Cardiac fibroblast (primary cell): ENCODE measurements at places on chromosomes 5 and 9.

GRCh38 chr5:179762079-179762780, 29.6 kb downstream of the MAML1 start:
- DNase-seq, result peak; percentile 61

- no peak for DNase-seq
These were observed 96.9 kb downstream of the DENND1A start for GRCh38 chr9:123832858-123833650.

DNA sequence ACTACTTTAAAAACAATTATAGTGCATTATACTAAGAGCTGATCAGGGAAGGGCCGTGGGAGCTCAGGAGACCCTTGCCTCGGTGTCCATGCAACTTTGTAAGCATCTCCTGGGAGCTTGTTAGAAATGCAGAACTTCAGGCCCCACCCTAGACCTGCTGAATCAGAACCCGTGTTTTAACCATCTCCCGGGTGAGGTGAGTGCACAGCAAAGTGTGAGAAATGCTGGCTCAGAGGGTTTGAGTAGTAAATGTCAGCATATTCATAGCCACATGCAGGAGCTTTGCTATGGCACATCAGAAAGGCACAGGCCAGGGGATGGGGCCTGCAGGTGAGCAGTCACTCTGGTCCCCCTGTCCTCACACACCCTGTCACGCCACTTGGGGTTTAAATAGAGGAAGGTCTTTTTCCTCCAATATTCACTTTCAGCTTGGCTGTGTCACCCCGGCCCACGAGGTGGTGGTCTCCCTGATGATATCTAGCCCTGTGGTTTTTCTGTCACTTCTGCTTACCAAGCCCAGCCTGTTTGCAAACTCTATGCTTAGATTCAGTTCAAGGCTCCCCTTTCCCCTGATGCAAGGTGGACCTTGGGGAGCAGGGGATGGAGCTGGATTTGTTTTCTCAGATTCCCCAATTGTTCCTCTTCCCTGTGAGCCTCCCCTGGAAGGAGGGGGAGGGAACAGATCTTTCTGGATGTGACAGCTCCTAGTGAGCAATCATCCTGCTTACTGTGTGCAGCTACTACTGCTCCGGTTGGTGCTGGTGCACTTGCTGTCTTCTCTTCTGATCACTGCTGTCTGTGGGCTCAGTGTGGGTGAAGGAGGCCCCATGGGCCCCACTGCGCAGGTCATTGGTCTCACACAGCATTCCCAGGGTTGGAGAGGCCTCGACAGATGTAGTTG, 51.8 kb upstream of the TGFBR1 start:
- DNase-seq, result no peak

DNA sequence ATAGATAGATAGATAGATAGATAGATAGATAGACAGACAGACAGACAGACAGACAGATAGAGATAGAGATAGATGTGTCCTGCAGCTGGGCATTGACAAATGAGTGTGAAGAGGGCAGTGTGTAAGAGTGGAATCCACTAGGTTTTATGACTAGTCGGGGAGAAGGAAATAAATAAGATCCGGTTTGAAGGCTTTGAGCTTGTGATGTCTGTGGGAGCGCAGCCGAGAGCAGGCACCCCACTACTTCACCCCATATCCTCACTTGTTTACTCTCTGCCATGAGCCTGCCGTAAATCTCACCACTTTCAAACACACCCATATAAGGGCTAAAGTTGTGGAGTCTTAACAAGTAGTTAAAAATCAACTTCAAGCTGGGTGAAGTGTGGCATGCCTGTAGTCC, 1.4 kb upstream of the SUSD1 start:
- DNase-seq, result no peak

DNA sequence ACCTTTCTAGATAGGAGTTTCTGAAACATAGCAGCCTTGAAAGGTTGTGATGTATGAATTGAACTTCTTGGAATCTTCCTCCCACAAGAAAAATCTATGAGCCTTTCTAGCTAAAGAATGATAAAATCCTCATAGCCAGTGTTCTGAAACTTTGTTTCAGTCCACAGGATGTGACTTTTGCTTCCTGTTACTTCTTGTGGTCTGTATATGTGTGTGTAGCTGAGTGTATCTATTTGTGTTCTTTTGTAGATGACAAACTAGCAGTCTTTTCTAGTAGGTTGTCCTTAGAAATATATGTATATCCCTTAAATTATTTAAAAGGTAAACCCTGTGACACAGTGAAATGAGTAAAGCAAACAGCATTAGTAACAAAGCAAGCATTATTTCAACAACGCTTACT, 188.8 kb downstream of the MRPS30 start:
- DNase-seq, result no peak

- peak; percentile 72 for DNase-seq
These were observed 122.9 kb downstream of the OXCT1 start for GRCh38 chr5:41747301-41747700.

- no peak for DNase-seq
These were observed 10.0 kb downstream of the SLIT3 start for GRCh38 chr5:169290895-169291294.

GRCh38 chr9:96447406-96447805, 2.6 kb upstream of the HABP4 start:
- DNase-seq, result peak; percentile 14

DNA sequence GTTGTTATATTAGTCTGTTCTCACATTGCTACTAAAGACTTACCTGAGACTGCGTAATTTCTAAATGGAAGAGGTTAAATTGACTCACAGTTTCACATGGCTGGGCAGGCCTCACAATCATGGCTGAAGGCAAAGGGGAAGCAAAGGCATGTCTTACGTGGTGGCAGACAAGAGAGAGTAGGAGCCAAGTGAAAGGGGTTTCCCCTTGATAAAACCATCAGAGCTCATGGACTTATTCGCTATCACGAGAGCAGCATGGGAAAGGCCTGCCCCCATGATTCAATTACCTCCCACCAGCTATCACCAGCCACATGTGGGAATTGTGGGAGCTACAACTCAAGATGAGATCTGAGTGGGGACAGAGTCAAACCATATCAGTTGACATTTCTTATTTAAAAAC, 374.5 kb upstream of the RORB start:
- no peak for DNase-seq

- DNase-seq, result no peak
These were observed 930 bp downstream of the PRLR start for GRCh38 chr5:35229076-35230037.

DNA sequence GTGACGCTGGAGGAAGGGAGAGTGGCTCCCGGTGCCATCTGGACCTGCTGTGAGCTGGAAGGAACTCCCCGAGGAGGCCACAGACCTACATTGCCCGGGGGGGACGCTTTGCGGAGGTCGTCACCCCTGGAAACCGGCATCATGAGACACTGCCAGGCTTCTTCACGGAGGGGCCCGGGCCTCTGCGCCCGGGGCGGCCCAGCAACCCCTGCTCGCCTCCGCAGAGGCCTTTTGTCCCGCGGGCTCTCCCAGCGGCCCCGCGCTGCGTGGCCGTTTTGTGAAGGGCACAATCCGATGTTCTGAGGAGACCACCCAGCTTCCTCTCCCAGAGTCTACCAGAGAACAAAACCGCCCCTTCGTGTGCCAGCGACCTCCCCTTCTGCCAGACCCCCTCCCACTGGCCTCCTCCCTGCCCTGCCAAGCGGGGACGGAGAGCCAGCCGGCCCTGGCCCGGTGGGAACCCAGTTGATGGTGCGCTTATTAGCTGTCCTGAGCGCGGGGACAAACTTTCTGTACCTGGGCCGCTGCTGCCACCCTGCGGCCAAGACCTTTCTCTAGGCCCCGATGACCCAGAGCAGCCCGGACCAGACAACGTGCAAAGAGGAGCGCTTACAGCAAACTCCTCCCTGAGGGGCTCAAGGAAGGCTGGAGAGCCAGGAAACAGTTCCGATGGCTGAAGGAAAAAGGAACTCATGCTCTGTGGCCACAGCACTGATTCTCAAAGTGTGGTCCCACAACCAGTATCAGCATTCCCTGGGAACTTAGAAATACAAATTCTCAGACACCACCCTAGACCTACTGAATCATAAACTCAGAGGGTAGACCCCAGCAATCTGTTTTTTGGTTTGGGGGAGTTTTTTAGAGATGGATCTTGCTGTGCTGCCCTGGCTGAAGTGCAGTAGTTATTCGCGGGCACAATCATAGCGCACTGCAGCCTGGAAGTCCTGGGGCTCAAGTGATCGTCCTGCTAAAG, 86.7 kb downstream of the SLC1A3 start:
- DNase-seq, result peak; percentile 82

GRCh38 chr5:171107669-171108068, 201.4 kb upstream of the TLX3 start:
- no peak for DNase-seq

DNA sequence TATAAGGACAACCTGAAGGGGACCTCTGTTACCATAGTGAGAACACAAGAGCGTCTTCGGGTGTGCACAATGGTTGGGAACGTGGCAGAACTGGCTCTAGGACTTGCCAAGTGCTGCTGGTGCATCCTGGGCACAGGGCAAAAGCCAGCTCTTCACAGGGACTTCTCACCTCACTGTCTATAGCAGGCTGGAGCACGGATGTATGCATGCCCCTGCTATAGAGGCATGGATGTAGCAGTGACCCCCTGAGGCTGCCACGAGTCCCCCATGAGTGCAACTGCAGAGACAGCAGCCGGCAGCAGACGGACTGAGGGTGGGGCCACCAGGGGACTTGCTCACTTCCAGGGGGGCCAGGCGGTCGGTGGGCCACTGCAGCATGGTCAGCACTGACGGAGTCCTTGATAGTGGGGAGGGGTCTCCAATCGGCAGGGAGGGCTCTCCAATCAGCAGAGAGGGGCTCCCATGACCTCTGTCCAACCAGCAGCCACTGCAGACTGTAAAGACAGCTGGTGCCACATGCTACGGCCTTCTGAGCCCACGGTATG, 64.9 kb downstream of the SEMA4D start:
- DNase-seq, result no peak

GRCh38 chr5:71938895-71939294, 168.4 kb upstream of the MAP1B start:
- DNase-seq, result no peak

- peak; percentile 58 for DNase-seq
These were observed 218.6 kb upstream of the RASEF start for GRCh38 chr9:83281306-83282255.

DNA sequence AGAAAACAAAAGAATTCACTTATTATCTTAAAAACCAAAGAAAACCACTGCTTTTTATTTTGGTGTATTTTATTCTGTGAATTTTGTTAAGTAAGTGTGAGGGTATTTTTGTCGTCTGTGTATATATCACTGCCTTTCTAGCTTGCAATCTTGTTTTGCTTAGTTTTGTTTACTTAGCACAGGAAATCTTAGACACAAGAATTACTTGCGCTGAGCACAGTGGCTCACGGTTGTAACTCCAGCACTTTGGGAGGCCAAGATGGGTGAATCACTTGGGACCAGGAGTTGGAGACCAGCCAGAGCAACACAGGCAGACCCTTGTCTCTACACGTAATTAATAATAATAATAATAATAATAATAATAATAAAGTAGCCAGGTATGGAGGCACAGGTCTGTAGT, 230.3 kb downstream of the PAPPA start:
- peak; percentile 64 for DNase-seq

GRCh38 chr9:123544007-123544827, 188.2 kb downstream of the CRB2 start:
- peak; percentile 65 for DNase-seq

GRCh38 chr5:9112520-9113291, 433.2 kb downstream of the SEMA5A start:
- DNase-seq, result no peak

DNA sequence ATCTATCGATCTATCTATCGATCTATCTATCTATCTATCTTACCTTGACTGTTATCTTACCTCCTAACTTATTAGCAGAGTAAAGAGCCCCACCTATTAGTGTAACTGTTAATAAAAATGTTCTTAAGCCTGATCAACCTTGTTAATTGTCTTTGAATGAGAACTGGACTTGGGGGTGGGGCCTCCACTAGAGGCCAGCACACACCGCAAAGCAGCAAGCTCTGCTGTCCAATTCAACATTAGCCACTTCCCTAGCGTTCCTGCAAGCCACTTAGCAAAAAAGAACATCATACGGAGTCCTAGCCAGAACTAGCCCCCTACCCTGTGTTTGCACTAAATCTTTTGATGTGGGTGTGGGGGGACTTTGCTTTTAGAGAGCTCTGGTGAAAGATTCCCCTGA, 515.8 kb downstream of the KDM4C start:
- peak; percentile 37 for DNase-seq

- peak; percentile 95 for DNase-seq
These were observed 92.6 kb upstream of the TRIM32 start for GRCh38 chr9:116594547-116594946.

DNA sequence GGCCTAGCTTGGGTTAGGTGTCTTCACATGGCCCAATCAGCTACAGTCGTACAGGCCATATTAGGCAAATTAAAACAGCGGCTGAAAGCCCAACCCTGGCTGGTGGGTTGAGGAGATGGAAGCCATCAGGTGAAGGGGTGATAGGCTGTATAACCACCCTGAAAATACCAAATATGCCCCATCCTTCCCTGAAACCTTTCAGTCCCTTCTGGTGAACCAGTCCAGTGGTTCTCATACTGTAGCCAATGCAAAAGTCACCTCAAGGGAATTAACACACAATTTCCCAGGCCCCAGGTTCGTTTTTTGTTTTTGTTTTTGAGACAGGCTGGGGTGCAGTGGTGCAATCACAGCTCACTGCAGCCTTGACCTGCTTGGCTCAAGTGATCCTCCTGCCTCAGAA, 19.8 kb upstream of the KCNV2 start:
- no peak for DNase-seq

DNA sequence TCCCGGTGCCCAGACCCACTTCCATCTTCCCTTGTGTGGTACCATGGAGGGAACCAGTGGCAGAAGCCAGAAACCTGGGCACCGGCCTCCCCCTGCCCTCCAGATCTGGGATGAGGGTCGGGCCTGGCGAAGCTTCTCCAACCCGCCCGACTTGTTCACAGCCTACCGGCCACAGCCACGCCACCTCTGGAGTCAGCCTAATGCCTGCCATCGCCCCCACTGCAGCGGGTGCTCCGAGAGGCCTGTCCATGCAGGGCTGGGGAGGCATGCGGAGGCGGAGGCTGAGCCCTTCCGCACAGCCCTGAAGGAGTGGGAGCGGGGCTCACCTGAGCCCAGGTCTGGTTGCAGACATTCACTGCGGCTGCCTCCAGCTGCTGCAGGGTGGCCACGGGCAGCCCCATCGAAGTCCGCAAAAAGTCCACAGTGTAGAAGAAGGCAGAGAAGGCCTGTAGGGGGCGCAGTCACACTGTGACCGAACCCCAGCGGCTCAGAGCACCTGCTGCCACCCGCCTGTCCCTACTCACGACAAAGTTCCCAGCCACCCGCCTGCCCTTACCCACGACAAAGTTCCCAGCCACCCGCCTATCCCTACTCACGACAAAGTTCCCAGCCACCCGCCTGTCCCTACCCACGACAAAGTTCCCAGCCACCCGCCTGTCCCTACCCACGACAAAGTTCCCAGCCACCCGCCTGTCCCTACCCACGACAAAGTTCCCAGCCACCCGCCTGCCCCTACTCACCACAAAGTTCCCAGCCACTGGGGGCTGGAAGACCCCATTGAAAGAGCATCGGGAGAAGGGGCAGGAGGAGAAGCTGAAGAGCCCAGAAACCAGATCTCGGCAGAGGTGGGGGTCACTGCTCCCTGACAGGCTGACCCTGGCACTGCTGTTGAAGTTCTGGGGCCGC, 3.8 kb upstream of the NPDC1 start:
- DNase-seq, result peak; percentile 61
